Stimulated activated CD8-positive, alpha-beta memory T cell treated with anti-CD3 and anti-CD28 coated beads, Interleukin-2, amount 100 ng/mL, for 1 hour (primary cell): ENCODE measurements at places on chromosomes 7 and 10.

DNA sequence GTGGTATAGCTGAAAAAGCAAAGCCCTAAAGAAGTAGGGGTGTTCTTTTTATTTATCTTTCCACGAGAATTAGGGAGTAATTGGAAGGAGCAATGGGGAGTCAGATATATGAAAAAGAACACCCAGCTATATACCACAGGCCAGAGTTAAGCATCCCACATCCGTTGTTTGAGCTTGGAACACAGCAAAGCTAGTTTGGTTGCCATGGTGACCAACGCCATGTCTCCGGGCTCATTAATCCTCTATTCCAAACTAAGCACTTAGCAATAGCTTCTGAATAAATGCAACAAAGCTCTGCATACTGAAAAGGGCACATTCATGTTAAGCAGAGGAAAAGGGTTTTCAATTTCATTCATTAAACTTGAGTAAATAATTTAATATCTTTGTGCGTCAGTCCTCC lies 23.5 kb downstream of the ASB4 start:
- DNase-seq = no peak

- no peak for DNase-seq
Observed at GRCh38 chr10:131675104-131675503, 225.7 kb upstream of the PPP2R2D start.

- DNase-seq = no peak
Observed at GRCh38 chr7:79927116-79927515, 207.5 kb upstream of the GNAI1 start.

DNA sequence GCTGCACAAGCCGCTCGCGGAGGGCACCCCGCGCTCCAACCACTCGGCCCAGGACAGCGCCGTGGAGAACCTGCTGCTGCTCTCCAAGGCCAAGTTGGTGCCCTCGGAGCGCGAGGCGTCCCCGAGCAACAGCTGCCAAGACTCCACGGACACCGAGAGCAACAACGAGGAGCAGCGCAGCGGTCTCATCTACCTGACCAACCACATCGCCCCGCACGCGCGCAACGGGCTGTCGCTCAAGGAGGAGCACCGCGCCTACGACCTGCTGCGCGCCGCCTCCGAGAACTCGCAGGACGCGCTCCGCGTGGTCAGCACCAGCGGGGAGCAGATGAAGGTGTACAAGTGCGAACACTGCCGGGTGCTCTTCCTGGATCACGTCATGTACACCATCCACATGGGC lies 50.0 kb downstream of the FIGNL1 start:
- DNase-seq = no peak

GRCh38 chr7:88156356-88156755 lies 63.5 kb downstream of the SRI start:
- DNase-seq = no peak

GRCh38 chr7:30068117-30068516 lies 39.9 kb downstream of the PLEKHA8 start:
- no peak for DNase-seq

DNA sequence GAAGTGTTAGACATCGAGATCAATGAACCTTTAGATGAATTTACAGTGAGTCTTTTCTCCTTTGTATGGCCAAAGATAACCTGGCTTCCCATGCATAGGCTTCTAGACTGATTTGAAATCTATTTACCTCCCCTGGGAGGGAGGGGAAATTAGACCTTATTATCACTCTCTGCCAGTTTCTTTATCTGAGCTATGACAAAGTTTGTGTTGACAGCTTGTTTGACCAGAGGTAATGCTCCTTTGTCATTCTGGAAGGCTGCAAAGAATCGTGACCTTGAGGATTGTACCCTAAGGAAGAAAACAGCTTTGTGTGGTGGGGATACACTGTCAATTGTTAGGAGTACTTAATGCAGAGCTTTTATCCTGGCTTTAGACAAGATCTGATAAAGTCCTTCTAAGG lies 36.4 kb downstream of the RBM33 start:
- DNase-seq = no peak
